ENCODE measurements at places on chromosomes 3 and 15. TPM values are rescaled to one million over a fixed set of nuclear protein-coding genes. Genes with fewer than 3 reads are reported as not detected.

Gene NR2C2
- total RNA-seq, result 30.6 TPM

Gene CMTM8
- total RNA-seq, result 9.8 TPM

Gene RNU5B-1
- total RNA-seq, result not detected

Gene CA12
- total RNA-seq, result 0.74 TPM

Gene P2RY14
- total RNA-seq, result not detected

Gene VIPR1
- total RNA-seq, result 0.41 TPM

Gene GHSR
- total RNA-seq, result not detected

Gene PLA2G4D
- not detected for total RNA-seq

Gene SUSD5
- total RNA-seq, result 16.3 TPM

Gene CFAP161
- total RNA-seq, result 2.7 TPM

Gene FBXW12
- not detected for total RNA-seq

Gene FOXB1
- 0.64 TPM for total RNA-seq

Gene BCL2A1
- total RNA-seq, result 4.7 TPM

Gene CCDC174
- 10.6 TPM for total RNA-seq

Gene SLC9C1
- total RNA-seq, result not detected

Gene ATP2C1
- 101 TPM for total RNA-seq

Gene CHRNA3
- total RNA-seq, result 0.31 TPM

Gene APBA2
- total RNA-seq, result 0.31 TPM

Gene TNNC1
- total RNA-seq, result 5.2 TPM

Gene TRH
- total RNA-seq, result not detected

Gene ESYT3
- 2.6 TPM for total RNA-seq

Gene ERICH6
- total RNA-seq, result 0.28 TPM

Gene SHF
- total RNA-seq, result 3.0 TPM

Gene PEX5L
- total RNA-seq, result 0.23 TPM

Gene KLF15
- total RNA-seq, result 0.10 TPM

Gene SLC22A13
- 0.33 TPM for total RNA-seq

Gene PP2D1
- not detected for total RNA-seq

Gene PYGO1
- total RNA-seq, result 2.4 TPM

Gene ANKRD63
- 0.72 TPM for total RNA-seq

Gene IGDCC3
- total RNA-seq, result 0.18 TPM

Gene UNC13C
- total RNA-seq, result not detected

Gene GAP43
- not detected for total RNA-seq

Gene CCDC80
- 0.64 TPM for total RNA-seq

Gene TRIM71
- total RNA-seq, result 0.18 TPM

Gene SNRPN
- 75.1 TPM for total RNA-seq

Gene SCG5
- 0.67 TPM for total RNA-seq

Gene ADAMTS7
- 1.0 TPM for total RNA-seq

Gene FETUB
- not detected for total RNA-seq

Gene SLC9A9
- total RNA-seq, result not detected

Gene ADPRH
- total RNA-seq, result 7.8 TPM

Gene PRSS50
- total RNA-seq, result 0.13 TPM

Gene CRTC3
- 45.0 TPM for total RNA-seq

Gene LARP6
- 66.3 TPM for total RNA-seq

Gene STAB1
- total RNA-seq, result 0.39 TPM

Gene GOLGA6A
- 0.05 TPM for total RNA-seq

Gene HESX1
- total RNA-seq, result 1.1 TPM

Gene XCR1
- not detected for total RNA-seq

Gene SLC28A1
- not detected for total RNA-seq

Gene C3orf49
- total RNA-seq, result not detected

Gene CPA3
- not detected for total RNA-seq

Gene CCDC54
- not detected for total RNA-seq

Gene PDZRN3
- total RNA-seq, result not detected

Gene NRG4
- total RNA-seq, result 0.39 TPM

Gene ARNT2
- total RNA-seq, result 16.8 TPM

Data from Panc1 (cell line).